ENCODE measurements at places on chromosomes 5 and 9.

DNA sequence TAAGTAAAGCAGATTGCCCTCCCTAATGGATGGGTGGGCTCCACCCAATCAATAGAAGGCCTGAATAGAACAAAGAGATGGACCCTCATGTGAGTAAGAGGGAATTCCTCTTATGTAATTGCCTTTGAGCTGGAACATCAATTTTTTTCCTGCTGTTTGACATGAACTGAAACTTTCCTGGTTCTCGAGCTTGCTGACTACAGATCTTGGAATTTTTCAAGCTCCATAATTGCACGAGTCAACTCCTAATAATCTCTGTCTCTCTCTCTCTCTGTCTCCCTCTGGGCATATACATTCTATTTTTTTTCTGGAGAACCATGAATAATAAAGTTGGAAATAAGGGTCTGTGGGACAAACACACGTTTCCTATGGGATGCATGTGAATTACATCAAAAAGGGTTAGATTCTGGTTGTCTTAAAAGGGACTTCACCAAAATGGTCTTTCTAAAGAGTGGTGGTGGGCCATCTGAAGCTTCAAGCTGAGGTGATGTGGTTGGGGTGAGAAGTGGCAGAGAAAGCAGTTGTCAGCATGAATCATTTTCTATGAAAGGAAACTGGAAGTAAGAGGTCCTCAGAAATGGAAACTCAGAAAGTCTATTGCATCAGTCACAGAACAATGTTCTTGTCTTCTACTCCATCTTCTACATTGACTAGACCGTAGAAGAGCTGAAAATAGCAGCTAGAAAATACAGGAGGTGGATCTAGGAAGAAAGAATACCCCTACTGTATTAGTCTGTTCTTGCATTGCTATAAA is 47.0 kb upstream of the HOMER1 start:
- DNase-seq, result no peak

- no peak for DNase-seq
Observed at GRCh38 chr5:135337064-135337463, 62.0 kb downstream of the MACROH2A1 start.

- DNase-seq, result peak; percentile 71
Observed at GRCh38 chr5:37005946-37006540, 129.5 kb downstream of the NIPBL start.

GRCh38 chr9:92747459-92748232 is 17.0 kb downstream of the BICD2 start:
- no peak for DNase-seq

GRCh38 chr5:11863911-11864310 is 40.3 kb downstream of the CTNND2 start:
- DNase-seq, result no peak

GRCh38 chr5:1657161-1657741 is 133.5 kb upstream of the LPCAT1 start:
- no peak for DNase-seq

DNA sequence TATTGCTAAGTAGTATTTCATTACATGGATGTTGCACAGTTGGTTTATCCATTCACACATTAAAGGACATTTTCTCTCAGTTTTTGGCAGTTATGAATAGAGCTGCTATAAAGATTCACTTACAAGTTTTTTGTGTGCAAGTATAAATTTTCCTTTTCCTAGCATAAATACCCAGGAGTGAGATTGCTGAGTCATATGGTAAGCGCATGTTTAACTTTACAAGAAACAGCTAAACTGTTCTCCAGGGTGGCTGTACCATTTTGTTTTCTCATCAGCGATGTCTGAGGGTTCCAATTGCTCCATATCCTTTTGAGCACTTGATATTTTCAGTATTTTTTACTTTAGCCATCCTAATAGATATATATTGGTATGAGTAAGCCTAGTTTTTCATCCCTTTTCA is 16.4 kb upstream of the ABCA1 start:
- no peak for DNase-seq

All from Karpas-422 (cell line).